ENCODE measurements at places on chromosomes 5 and 9. TPM values are rescaled to one million over a fixed set of nuclear protein-coding genes. Genes with fewer than 3 reads are reported as not detected.

Gene LECT2
- not detected for total RNA-seq

Gene LHX3
- total RNA-seq, result not detected

Gene FAXDC2
- total RNA-seq, result 2.4 TPM

Gene PCSK1
- 2.9 TPM for total RNA-seq

Gene TEK
- total RNA-seq, result 6.9 TPM

DNA sequence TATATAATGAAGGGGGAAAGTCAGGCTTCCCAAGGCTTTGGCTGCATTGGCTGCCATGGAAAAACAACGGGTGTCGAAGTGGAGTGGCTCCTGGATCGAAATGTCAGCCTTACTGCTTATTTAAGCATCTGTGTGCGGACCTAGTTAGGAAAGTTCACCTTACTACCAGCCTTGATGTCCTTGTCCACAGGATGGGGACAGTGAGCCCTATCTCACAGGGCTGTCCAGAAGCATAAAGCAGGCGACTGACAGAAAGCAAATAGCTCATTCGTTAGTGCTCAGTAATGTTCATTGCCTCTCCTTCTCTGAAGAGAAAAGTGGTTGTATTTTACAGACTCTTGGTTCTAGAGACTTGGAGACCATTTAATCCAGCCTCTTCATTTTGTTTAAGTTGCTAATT lies 81.5 kb upstream of the NIPAL4 start:
- DNase-seq, result no peak

DNA sequence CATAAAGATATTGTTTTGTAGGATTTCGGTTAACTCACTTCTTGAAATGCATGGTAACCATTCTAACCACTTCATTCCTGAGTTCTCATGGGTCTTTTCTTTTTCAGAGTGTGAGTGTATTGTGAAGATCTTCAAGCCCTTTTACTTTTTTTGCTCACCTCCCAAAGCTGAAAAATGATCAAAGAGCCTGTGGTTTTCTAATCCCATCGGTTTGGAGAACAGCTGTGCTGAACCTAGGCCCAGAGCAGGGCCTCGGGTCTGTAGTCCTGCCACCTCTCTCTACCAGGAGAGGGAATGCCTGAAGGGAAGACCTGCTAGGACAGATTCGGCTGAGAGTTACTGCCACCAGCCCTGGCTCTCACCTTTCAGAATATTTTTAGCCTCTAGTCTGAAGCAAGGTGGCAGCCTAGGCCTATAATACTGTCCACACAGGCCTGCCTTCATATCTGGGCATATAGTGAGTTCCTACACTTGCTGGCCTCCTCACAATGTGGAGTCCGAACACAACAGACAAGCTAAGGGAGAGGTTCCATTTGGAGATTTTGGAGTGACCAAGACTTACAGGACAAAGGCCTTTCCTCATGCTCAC lies 13.8 kb downstream of the RGMB start:
- DNase-seq, result no peak

- no peak for DNase-seq
Observed at GRCh38 chr5:55668356-55668755, 43.8 kb downstream of the SLC38A9 start.

DNA sequence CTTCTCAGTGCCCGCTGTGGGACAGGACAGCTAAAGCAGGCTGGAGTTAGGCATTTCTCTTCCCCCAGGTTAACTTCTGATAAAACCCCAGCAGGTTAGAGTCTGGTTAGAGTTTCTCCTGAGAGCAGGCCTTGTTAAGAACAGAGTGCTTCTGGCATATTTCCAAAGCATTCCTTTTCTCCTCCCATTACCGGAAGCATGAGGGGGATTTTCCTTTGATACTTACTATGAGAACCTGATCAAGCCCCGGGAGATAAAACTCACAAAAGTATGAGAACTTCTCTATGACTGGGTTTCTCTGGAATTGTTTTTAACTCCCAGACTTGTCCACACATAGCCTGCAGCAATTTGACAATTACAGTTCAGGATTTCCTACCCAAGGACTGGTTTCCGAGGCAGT lies 77.4 kb upstream of the MAST4 start:
- DNase-seq, result no peak

- no peak for DNase-seq
Observed at GRCh38 chr9:133607976-133608375, 1.2 kb downstream of the FAM163B start.

DNA sequence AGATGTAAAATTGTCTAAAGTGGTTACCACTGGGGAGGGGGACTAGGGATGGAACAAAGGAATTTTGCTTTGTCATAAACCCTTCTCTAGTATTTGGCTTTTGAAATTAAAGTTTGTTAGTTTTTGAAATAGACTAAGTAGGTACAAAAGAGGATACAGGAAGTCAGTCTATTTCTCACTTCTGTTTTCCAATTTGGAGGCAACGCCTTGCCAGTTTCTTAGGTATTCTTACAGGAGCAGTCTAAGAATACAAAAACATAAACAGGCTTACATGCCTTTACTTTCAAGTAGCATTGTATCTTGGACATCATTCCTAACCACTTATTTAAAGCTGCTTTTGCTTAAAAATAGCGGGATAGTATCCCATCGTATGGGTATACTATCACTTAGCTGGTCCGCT lies 34.4 kb downstream of the ALG2 start:
- no peak for DNase-seq

DNA sequence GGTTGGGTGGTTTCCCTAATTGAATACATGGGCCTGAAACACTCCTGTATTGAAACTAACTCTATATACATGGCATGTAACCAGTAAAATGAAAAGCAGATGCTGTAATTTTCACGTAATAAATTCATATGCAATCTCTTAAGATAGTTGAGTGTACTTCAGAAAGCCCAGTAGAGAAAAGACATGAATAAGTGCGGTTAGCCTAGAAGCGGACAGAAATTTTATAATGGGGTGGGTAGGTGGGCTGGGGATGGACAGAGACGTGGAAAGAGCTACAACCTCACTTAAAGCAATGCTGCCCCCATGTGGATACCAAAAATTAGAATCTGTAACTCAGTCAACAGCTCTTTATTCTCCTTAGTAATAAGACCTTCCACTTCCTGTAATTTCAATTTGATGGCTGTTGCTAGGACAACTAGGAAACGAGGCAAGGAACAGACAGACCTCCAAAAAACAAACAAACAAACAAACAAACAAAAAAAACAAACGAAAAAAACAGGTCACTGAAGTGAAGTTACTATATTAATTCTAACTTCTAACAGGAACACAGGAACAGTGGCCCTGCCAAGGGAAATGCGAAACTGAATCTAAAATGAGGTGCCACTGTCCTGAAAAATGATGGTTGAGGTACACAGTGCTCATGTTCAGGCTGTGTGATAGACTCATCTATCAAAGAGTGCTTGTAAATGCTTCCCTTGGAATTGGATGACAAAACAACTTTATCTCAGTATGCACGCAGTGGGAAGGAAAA lies 103.4 kb upstream of the GNA14 start:
- DNase-seq, result no peak

DNA sequence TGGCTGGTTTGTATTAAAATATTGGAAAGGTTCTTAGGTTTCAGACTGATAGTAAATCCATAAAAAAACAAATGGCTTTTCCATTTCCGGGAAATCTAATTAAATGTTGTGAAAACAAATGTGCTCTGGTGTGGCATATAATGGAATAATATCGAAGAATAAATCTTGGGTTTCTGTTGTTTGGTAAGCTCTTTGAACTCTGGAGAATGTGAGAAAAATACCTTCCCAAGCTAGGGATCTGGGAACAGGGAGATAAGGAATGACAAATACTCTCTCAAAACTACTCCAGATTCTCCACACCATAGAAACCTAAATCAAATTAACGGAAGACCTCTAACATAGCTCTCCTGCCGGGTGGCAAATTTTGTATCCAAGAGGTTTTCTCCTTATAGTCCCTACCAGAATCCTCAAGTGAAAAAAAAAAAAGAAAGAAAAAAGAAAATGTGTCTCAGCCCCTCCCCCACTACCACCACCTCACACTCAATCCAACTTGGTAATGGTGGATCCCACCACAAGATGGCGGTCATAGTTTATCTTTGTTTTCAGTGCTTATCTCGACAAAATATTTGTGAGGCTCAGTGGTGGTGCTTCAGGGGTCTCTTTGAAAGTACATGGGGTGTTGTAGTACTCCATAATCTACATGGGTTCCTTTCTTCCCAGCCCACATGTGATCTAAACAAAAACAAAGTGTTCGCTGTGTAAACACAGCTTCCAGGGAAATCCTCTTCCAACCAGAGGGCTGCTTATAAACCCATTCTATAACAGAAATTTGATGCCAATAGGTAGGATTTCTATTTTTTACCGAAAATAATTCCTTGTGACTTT lies 54.5 kb upstream of the FST start:
- DNase-seq, result no peak

GRCh38 chr5:35899800-35900199 lies 38.6 kb downstream of the CAPSL start:
- DNase-seq, result no peak

DNA sequence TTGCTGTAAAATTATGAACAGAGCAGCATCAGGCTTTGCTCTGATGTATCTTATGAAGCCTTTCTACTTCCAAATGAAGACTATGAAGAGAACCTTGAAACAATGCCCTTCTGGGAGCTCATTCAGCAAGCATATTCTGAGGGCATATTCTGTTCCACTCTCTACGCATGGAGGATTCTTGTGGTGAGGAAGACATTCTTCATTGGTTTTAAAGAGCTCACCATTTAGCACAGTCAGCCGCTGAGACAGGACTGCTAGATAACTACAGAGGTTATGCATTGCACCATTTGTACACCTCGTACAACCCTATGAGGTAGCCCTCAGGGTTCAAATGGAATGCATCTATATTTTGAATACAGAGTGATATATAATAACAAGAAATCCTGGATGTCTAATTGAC lies 61.0 kb downstream of the INVS start:
- DNase-seq, result no peak

- no peak for DNase-seq
Observed at GRCh38 chr5:171540865-171541264, 121.4 kb downstream of the FGF18 start.

- DNase-seq, result no peak
Observed at GRCh38 chr9:97504381-97505216, 3.1 kb downstream of the TMOD1 start.

DNA sequence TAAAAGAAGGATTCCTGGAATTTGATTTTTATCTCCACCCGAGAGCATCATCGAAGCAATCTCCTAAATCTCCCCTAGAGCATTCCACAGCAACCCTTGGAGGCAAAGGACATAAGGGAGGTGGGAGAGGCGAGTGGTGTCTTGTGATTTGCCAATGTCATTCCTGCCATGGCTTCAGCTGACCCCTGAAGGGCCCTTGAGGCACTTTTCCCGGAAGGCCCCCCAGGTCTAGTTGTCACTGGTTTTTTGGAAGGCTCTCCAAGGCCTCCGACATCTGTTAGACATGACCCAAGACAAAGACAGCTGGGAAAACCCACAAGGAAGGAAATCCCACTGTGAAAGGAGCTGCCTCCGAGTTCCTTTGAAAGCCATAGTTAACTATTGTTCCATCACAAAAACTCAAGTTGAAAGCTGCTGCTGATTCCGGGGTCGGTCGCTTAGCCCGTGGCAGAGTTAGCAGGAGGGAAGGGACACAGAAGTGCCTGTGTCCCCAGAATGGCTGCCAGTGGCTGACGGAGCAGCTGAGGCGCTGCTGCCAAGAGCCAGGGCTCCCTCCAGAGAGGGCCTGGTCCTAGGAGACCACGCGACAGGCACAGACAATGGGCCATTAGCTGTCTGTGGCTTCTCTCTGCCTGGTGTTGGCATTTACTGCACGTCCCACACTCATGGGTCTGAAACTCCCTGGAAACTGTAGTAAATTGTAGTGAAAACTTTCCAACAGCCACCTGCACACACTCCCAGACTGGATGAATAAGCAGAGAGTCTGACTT lies 24.4 kb upstream of the TRIO start:
- peak; percentile 42 for DNase-seq
